ENCODE measurements at places on chromosomes 13 and 19.
A peak's percentile ranks its signal among the peaks of the same experiment; 100 is the strongest.

- DNase-seq, result no peak
These were observed 19.1 kb downstream of the PEX11G start for GRCh38 chr19:7469669-7470285.

DNA sequence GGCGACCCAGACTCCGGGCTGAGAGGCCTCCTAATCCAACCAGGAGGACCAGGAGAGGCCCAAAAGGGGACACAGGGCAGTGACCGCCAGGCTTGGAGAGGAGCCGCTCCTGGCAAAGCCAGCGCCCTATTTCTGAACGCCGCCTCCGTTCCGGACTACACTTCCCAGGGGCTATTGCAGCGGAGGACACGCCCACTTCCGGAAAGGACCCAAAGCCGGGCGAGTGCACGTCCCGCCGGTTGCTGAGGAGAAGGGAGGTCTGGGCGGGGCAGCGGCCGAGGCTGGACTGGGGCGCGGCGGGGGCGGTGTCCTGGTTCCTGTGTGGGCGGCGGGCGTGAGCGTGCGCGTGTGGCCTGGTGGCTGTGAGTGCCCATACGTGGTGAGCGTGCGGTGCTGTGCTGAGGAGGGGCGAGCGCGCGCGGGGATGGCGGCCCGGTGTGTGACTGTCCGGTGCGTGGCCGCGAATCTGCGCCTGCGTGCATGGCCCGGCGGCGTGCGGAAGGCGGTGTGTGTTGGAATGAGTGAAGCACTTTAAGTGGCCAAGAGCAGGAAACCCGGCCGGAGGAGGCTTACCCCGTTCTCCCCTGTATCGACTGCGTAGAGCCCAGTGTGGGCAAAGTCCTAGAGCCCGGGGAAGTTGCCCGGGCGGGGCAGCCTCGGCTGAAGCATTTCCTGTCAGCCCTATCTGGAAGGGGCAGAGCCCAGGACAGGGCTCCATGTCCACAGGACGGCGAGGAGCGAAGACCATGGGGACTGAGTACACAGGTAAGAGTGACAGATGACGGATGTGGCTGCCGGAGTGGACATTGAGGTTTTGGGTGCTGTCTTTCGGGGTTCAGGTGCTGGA is at the start of gene ZNF470:
TSS of gene ZNF470 (plus strand) at position 195 of the 847 bp plus-strand sequence. CDS start 2,844 bp downstream, outside the sequence.
- DNase-seq, result peak; percentile 78

DNA sequence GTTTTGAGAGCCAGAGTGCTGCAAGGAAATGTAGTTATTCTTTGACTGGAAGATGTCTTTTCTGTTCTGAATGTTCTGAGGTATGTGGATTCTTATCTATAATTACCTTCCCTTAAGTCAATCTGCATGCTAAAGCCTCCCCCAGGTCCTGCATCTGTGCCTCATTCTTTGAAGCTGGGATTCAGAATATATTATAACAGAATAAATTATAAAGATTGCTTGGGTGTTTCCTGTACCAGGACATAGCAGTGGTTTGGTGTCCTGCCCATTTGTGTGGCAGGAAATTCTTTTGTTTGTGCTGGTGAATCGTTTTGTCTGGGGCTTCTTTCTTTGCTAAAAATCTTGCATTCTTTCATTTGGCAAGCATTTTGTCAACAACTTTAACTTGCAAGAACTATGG is 60.2 kb downstream of the ITGBL1 start:
- DNase-seq, result no peak

GRCh38 chr13:109608503-109608902 is 177.9 kb downstream of the IRS2 start:
- DNase-seq, result no peak

GRCh38 chr19:56085571-56086275 is 35.4 kb downstream of the ZNF787 start:
- DNase-seq, result no peak

Data from activated T-cell treated with anti-CD3 and anti-CD28 coated beads for 1 hour (primary cell).